NCI-H69 (cell line): ENCODE measurements at places on chromosomes 4 and X.

GRCh38 chr4:89152972-89153371 is 41.6 kb downstream of the TIGD2 start:
- DNase-seq = peak; percentile 96

DNA sequence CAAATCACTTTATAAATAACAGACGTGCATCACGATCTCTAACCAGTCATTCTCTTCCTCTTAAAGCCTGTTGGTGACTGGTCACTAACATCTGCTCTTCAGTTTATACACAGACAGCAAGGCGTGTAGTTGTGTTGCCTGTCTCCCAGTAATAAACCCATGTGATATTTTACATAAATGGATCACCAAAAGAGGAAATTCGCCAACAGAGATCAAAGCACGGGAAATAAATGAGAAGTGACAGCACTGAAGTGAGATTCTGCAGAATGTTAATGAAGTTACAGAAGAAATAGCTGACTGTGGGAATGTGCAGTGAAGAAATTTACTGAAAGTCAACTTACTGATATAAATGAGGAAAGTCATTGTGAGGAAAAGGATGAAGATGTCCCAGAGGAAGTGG is 47.0 kb downstream of the AFF1 start:
- no peak for DNase-seq

DNA sequence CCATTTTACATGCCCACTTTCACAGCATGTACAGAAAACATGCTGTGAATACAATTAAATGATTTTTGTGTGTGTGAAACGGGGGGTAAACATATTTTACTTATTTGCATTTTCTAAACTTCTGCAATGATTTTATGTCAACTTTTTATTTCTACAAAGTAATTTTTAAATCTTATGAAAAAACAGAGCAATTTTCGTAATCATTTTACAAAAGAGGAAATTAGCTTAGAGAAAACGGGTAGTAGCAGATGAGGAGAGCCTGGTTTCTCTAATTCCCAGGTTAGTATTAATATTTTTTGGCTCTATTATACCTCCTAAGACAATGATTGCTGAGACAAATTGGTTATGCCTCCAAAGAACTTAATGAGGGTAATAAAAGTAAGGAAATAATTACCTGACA is 3.2 kb downstream of the TKTL2 start:
- DNase-seq = no peak

- DNase-seq = no peak
These were observed 26.4 kb upstream of the PNMA3 start for GRCh38 chrX:153029875-153030274.

GRCh38 chrX:27057883-27058282 is 405.3 kb downstream of the PPP4R3C start:
- peak; percentile 40 for DNase-seq

- no peak for DNase-seq
These were observed 136.9 kb downstream of the ASMT start for GRCh38 chrX:1751781-1752180.

- DNase-seq = no peak
These were observed 104.0 kb downstream of the FAM53A start for GRCh38 chr4:1579901-1580691.

- no peak for DNase-seq
These were observed 699.1 kb upstream of the AMOT start for GRCh38 chrX:113539599-113540356.

- DNase-seq = no peak
These were observed 34.7 kb downstream of the P2RY10 start for GRCh38 chrX:78979789-78980464.

GRCh38 chrX:56564164-56564885 is 898 bp downstream of the UBQLN2 start:
- peak; percentile 58 for DNase-seq

- DNase-seq = no peak
These were observed 84.0 kb upstream of the GRPR start for GRCh38 chrX:16039363-16039762.

DNA sequence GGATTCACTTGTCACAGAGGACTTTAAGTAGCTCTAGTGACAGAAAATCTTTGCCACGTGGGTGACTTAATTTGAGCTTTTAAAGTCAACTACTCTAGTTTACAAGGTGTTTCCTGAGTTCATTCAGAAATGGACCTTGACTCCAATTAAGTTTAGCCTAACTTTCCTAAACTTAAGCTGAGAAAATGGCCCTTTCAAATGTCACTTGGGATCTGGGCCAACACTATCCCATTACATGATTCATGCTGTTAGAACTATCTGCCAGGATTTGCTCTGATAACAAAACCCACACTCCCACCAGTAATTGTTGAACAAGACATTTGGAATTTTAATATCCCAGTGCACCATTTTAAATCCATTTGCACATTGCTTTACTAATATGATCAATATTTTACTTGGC is 40.8 kb downstream of the C4orf46 start:
- peak; percentile 5 for DNase-seq

GRCh38 chr4:48254381-48255071 is 15.1 kb downstream of the TEC start:
- peak; percentile 71 for DNase-seq

DNA sequence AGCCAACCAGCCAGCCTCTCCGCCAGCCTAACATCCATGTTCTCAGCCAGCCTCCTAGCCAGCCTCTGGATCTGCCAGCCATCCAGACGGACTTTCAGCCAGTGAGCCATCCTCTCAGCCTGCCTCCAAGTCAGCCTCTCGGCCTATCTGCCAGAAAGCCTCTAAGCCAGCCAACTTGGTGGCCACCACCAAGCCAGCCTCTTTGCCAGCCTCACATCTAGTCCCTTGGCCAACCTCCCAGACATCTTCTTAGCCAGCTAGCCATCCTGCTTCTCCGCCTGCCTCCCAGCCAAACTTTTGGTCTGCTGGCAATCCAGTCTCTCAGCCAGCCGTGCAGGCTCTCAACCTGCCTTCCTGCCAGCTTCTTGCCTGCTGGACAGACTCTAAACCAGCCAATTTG is 16.4 kb upstream of the ARAP2 start:
- no peak for DNase-seq

GRCh38 chr4:52094376-52095145 is 43.5 kb downstream of the SPATA18 start:
- DNase-seq = peak; percentile 79

DNA sequence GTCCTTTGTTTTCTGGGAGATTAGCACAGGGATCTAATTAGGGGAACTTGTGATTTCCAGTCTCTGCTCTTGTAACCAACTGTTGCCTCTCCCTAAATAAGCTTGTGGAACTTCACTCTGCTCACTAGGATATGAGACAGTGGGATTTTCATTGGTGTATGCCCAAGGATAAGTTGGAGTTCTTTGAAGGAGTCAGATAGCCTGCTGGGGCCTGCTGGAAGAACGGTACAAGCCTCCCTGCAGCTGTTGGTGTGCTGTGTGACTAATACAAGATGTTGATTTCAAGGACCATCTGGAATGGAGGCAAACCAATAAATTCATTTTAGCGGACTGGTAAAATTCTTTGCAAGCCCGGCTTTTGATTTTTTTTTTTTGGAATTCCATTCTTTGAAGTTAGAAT is 167.0 kb downstream of the AASDH start:
- peak; percentile 16 for DNase-seq

- DNase-seq = no peak
These were observed 162.7 kb upstream of the MBNL3 start for GRCh38 chrX:132651421-132652086.

DNA sequence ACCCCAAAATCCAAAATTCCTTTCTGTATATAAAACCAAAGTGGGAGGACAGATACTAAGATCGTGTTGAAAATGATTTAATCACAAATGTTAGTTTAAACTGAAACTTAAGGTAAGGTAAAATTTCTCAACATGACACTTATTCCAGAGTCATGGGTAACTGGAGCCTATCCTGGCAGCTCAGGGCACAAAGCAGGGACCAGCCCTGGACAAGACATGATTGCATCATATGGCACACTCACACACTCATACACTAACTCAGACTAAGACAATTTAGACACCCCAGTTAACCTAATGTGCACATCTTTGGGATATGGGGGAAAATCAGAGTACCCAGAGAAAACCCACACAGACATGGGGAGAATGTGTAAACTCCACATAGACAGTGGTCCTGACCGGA is 244.1 kb upstream of the TEX13A start:
- no peak for DNase-seq

DNA sequence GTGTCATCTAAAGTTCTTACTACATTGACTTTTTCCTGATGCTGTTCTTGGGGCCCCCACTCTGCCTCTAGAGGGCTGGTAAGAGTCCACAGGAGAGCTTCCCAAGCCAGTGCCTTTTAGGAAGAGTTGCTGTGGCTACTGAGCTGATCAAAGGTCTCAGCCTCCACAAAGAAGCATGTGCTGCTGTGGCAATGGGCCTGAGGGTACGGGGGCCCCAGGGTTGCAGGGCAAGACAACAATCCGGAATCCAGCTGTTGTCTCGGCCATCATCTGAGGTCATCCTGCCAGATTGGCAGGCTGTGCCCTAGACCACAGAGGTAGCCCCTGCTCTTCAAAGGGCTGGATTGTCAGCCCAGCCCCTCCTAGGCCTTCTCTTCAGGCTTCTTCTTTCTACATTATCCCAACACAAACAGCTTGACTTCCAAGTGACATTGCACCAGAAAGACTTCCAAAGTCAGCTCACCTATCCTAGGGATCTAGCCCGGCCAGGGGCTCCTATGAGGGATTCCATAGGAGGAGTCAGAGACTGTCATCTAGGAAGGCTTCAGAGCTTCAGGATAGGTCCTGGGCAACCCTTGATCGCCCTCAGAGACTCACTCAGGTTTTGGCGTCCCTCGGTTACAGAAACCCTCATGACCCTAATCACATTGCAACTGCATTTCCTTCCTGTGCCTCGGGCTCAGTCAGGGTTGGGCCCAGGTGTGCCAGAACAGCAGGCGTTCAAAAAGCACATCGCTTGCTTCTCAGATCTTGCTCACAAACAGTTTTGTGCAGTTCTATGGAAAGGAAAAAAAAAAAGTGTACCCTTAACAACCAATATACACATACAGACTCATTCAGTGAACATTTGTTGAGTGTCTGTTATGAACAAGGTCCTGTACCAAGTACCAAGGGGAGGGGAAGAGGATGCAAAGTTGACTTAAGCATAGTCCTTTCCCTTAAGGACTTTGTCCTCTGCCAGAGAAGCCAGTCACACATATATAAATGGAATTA is 27.8 kb downstream of the SLC25A5 start:
- no peak for DNase-seq

DNA sequence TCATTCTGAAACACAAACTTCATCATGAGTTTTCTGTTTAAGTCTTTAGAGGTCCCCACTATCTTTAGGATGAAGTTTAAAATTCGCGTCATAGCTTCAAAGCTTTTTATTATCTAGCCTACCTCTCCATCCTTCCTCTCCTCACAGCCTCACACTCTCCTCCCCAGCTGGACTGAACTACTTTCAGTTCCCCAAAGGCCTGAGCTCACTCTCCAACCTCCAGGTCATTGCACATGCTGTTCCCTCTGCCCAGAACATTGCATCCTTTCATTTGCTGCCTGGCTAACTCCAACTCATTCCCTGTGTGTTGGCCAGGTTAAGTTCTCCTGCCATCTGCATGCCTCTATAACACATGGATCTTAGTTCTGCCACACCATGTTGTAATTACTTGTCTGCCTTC is 2.9 kb upstream of the OTUD5 start:
- DNase-seq = no peak

DNA sequence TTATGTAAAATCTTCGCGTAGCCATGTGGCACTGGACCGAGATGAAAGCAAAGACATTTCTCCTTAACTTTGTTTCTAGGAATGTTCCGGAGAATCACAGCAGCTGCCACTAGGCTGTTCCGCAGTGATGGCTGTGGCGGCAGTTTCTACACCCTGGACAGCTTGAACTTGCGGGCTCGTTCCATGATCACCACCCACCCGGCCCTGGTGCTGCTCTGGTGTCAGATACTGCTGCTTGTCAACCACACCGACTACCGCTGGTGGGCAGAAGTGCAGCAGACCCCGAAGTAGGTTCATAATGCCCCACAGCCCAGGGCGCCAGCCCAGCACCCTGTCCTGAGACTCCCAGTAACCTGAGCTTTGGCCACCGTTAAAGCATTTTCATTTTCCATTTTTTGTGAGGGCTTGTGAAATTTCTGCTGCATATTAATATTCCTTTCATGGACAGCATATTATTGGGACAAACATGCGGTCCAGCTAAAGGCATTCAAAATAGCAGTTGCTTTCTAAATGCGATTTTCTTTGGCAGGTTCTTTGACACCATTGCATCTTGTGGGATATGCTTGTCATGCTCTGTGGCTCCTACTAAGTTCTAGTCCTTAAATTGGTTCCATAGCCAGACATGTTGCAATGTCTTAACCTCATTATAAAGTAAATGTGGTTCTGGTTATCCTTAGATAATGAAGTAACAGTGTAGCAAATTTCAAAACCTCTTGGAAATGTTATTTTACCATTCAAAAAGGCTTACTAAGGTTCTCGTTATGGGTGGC is 49.1 kb upstream of the MSANTD1 start:
- DNase-seq = no peak

DNA sequence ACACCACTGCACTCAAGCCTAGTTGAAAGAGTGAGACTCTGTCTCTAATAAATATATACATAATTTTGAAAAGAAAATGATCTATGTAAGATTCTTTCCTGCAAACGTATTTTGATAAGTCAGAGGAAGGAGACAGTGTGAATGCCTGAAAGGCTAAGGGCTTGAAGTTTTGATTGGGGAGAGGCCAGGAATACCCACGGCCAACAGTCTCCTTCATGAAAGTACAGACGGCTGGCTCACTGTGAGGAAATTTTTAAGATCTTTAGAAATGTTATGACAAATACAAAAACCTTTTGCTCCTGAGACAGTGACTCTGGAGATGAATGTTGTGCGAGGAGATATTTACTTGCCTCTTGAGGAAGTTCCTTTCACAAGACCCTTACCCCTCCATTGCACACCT is 111.4 kb upstream of the KLHL13 start:
- no peak for DNase-seq

DNA sequence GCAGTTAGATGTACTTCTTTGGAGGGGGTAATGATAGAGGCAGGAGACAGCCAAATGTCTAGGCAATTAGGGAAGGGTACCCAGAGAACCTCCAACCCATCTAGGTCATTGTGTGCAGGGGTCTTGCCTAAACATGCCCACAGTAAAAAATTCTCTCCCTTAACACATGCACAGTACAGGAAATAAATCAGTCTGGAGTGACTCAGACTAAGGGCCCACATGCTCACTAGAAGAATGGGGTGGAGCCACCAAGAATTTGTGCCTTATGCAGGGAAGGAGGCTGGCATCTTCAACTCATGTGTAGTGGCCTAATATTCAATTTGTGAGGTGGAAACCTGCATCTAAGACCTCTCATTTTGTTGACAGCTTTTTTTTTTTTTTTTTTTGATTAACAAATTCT is 945.3 kb upstream of the GRIA3 start:
- DNase-seq = peak; percentile 2

DNA sequence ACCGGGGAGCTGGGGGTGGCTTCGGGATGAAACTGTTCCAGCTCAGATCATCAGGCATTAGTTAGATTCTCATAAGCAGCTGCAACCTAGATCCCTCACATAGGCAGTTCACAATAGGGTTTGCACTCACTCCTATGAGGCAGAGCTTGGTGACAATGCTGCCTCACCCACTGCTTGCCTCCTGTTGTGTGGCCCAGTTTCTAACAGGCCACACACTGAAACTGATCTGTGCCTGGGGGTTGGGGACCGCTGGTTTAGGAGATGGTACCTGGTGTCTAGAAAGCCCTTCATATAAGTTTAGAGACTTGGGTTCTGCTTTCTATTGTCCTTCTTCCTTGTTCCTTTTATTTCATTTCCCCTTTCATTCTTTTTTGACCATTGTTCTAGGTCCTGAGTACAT is 234.2 kb downstream of the FRAS1 start:
- no peak for DNase-seq

GRCh38 chrX:80816051-80816450 is 6.4 kb upstream of the BRWD3 start:
- peak; percentile 46 for DNase-seq

GRCh38 chr4:78247536-78248285 is 190.6 kb downstream of the FRAS1 start:
- no peak for DNase-seq
